Breast epithelium (tissue), 4 donors: ENCODE measurements at places on chromosomes 2 and 18.

GRCh38 chr2:165803123-165803760, 9.2 kb upstream of the GALNT3 start:
- DNase-seq: no peak

DNA sequence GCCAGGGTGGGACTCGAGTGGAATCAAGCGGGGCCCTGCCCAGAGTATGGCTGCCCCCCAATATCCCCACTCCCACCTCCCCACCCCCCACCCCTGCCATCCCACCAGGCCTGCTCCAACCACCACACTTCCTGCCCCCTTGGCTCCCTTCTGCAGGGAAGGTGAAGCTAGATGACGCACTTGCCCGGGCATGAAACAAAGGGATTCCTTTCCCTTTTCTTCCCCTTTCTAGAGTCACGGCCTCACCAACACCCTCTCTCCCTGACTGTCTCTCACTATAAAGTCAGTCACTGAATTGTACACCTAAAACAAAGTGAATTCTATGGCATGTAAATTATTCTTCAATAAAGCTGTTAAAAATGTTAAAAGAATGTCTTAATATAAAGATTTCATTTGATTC, 16.0 kb downstream of the ZBTB7C start:
- no peak for DNase-seq

GRCh38 chr2:142973160-142973821, 95.8 kb downstream of the KYNU start:
- DNase-seq: no peak

- DNase-seq: no peak
Measured at GRCh38 chr2:48473271-48473670, 56.7 kb upstream of the STON1 start.

- no peak for DNase-seq
Measured at GRCh38 chr2:210527286-210527685, 29.1 kb upstream of the CPS1 start.

- no peak for DNase-seq
Measured at GRCh38 chr2:50765590-50765989, 266.3 kb downstream of the NRXN1 start.
